ENCODE measurements at places on chromosomes 7 and 10.

DNA sequence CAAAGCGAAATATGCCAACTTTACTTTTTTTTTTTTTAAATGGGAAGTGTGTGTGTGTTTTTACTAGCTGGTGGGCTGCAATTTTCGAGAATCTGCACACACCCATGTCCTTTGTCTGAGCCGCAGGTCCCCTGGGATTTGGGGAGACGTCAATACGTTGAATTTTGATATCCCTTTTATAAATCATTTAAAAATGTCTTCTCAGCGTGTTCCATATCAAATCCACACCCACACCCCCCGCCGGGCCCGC is 404 bp upstream of the FMC1 start:
- DNase-seq: no peak

DNA sequence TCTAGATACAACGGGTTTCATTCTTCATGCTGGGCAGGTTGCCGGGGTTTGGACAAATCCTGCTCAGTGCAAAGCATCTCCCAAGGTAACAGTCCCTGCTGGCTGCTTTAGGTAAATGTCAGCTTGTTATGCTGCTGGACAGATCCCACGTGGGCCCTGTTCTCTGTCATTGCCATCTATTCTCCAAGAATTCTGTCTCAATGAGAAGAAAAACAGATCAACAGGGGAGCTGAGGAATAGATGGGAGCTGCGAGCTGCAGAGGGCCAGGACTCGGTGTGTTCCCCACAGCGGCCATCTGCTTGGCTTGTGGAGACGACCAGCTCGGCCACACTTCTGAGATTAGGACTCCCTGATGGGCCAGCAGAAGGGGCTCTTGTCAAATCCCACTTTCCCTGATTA is 235.2 kb downstream of the DPP6 start:
- DNase-seq: no peak

DNA sequence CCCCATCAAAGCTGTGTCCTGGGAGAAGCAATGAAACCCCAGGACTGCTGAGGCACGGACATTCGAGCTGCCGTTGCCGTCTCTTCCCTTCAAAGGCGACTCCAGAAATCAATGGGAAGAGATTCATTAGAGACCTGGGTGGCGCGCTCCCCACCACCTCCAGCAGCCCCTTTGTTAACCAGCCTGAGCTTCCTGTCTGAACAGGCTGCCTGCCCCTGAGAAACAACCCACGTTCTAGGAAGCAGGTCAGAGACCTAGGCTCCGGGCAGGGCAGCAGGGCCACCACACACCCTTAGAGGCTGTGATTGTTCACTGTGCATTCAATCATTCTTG is 110.9 kb upstream of the PPIF start:
- no peak for DNase-seq

- DNase-seq: no peak
These were observed 29.5 kb downstream of the FAM171A1 start for GRCh38 chr10:15341502-15342128.

DNA sequence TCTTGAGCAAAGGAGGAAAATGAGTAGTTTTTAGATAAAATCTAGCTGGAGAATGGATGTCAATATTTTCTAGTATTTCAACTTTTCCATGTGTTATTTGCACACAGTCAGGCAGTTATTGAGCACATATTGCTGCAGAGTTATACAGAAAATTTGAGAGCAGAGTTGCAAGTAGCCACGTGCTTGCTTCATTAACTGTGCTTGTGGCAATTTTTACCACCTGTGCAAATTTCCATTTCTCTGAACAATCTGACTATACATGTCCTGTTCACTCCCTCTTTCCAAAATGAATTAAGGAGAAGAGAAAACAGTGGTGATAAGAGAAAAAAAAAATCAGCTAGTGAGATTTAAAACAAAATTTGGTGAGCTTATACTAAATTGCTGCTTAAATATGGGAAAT is 178.5 kb downstream of the TAX1BP1 start:
- DNase-seq: no peak

- no peak for DNase-seq
These were observed 396.8 kb upstream of the PODXL start for GRCh38 chr7:131953184-131953583.

All from gastrocnemius medialis (tissue), 4 donors.